ENCODE measurements at places on chromosomes 5 and 9.

- DNase-seq: no peak
These were observed 35.3 kb downstream of the CPEB4 start for GRCh38 chr5:173923218-173924095.

DNA sequence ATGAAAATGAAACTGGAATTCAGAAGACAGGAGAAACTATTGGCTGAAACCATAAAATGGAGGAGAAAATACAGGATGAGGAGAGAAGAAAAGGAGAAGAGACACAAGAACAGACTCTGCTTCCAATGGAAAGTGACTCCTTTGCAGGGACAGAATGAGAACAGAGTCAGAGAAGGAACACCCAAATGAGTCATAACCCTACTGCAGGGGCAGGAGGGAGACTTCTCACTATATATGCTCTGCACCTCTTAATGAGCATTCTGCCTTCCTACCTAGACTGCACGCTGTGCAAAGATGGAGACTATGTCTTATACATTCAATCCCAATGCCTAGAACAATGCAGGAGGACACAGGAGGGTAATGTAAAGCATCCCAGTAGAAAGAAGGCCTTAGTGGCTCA is 2.1 kb downstream of the SAXO1 start:
- DNase-seq: no peak

DNA sequence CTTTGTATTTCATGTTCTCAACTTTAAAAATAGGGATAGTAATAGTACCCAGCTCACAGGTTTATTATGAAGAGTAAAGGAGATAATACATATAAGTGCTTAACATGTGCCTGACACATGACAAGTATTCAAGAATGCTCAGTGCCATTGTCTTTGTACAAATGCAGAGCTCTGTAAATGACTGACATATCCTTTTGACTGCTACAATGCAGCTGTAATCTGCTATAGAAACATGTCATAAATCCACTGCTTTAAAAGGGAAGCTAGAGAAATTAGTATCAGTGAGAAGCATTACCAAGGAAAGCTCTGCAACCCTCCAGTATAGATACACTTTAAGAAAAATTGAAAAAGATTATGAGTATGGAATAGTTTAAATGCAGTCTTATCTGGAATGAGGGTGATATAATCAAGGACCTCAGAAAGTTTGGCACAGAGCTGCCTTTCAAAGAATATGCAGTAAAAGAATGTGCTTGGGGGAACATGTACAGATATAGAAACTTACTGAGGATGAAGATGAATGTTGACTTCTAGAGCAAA is 17.9 kb downstream of the ERAP1 start:
- DNase-seq: no peak

GRCh38 chr5:79512471-79513307 is 1.2 kb downstream of the HOMER1 start:
- DNase-seq: no peak

DNA sequence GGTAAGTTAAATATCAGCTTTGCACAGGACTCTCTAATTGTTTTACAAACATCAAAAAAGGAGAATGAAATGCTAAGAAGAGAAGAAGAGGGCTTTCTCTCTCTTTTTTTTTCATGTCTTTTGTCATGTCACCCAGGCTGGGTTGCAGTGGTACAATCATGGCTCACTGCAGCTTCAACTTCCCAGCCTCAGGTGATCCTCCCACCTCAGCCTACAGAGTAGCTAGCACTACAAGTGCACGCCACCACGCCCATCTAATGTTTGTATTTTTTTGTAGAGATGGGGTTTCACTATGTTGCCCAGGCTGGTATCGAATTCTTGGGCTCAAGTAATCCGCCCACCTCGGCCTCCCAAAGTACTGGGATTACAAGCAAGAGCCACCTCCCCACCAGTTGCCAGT is 18.6 kb downstream of the SERINC5 start:
- DNase-seq: no peak

GRCh38 chr5:178320281-178320855 is 87.8 kb upstream of the PHYKPL start:
- DNase-seq: no peak

GRCh38 chr9:92977279-92977678 is 30.0 kb downstream of the FGD3 start:
- no peak for DNase-seq

GRCh38 chr5:67301285-67301903 is 104.8 kb upstream of the CD180 start:
- DNase-seq: no peak

DNA sequence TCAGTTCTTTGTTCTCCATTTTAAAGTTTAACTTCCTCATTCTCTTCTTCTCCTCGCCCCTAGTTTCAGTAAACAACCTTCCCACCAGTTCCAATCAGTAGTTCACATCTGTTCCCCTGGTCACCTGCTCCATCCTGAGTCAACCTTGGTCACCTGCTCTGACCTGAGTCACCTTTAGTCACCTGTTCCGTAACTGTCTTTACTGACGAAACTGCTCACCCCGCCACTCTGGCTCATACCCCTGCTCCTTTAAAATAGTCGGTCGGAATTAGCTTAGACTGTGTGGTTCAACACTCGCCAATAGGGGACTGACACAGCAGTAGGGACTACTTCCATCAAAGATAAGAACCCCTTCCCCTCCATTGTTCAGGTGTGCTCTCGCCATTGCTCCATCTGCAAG is 76.3 kb upstream of the GPBP1 start:
- no peak for DNase-seq

DNA sequence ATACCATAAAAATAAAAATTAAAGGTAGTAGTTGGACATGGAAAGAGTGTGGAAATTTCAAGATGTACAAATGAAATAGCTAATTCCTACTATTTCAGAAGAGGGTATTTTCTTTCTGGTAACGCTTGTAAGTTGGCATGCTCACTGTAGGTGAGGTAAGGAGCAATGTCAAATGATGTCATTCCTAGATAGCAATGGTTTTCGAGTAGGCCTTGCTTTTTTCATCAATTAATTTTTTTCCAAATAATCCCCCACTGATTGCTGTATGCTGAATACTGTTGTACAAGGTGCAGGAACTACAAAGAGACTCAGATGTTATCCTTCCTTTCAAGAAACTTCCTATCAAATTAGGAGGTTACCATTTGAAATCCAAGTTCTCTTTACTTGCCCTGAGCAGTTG is 928 bp upstream of the SELENOP start:
- no peak for DNase-seq

- DNase-seq: no peak
These were observed 810.6 kb downstream of the TLE4 start for GRCh38 chr9:80382211-80382891.

DNA sequence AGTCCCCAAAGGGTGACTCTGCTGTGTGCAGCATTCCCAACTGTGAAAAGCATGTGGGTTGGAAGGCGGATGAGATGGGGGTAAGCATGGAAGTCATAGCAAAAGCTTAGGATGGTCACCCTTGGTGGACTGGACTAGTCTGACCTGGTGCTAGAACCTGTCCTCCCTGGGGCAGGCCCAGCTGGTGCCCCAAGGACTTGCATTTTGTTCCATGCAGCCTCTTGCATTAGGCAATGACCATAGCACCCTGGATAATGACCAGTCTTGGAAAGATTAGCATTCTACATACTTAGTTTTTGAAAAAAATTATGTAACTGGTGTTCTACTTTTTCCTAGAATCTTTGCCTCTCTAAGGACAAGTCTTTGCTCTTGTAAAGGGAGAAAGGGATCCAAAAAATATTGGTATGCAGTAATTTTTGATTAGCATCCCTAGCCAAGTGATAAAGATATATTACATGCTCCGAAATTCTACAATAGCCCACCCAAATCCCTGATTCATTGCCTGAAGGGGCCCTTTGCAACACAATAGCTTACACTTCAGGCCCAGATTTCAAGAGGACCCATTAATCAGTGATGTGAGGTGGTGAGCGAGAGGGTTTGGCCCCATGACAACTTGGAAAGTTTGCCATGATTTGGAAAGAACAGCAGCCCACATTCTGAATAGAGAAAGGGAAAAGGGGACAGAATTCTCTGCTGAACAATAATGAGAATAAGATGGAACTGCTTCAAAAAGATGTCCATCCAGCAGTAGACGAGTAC is 93.3 kb upstream of the CD180 start:
- DNase-seq: no peak

GRCh38 chr5:134223406-134224248 is 2.2 kb downstream of the PPP2CA start:
- DNase-seq: no peak

- DNase-seq: no peak
These were observed 91.6 kb upstream of the FSTL4 start for GRCh38 chr5:133703935-133704334.

DNA sequence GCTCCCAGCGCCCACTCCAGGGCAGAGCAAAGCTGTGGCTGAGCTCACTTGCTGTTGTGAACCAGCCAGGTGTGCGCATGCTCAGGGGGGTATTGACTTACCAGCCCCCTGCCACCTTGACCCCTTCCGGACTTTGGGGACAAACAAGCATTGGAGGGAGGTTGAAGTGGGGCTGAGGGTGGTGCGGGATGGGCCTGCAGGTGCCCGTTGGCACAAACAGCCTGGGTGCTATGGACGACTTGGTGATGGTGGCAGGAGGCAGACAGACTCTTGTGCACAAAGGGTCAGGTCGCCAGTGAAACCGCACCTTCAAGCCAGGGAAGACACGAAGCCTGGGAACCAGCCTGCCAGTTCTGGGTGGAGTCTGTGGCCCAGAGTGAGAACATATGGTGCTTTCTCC is 858.5 kb upstream of the PTPRD start:
- DNase-seq: no peak

GRCh38 chr9:4973246-4973645 is 11.8 kb upstream of the JAK2 start:
- no peak for DNase-seq

GRCh38 chr5:161373345-161373707 is 173.2 kb downstream of the GABRB2 start:
- DNase-seq: no peak

DNA sequence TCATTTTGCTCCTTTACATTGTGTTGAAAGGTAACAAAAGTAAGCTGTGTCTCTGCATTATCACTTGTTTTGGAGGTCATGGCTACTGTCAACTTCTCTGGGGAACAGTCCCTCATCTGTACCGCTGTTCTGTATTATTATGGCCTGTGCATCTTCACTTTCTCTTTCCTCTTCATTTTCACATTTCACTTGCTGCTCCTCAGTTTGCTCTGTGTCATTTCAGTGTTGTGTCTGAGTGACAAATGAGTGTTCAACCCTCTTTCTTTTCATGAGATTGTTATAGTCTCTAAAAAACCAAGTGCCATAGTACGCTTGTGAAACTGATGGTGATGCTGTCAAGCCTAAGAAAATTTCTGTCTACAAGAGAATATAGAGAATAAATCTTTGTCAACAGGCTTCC is 122.0 kb upstream of the FER start:
- DNase-seq: no peak

- peak; percentile 53 for DNase-seq
These were observed 14.0 kb downstream of the MAP3K1 start for GRCh38 chr5:56829137-56829908.

DNA sequence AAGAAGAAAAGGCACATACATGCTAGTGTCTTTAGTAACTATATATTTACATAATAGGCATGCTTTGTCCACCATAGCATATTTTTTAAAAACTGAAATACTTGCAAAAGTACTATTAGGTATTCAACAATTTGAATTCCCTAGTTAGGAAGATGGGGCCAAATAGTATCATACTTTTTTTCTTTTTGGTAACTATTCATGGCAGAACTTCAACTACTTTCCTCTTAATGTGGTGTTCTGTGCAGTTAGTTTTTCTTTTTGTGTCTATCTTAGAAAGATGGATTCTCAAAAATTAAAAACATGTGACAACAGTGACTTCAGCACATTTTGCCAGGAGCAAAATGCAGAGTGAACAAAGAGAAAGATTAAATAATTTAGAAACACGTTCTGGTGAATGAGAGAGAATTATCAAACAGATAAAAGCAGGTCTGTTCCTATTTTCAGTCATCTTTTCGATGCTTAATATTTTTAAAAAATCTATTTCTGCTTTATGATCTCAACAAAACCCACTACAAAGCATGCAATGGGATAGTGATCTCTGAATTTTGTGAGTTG is 341.1 kb downstream of the ARL15 start:
- DNase-seq: no peak

GRCh38 chr5:95471942-95472341 is 80.8 kb downstream of the FAM81B start:
- DNase-seq: no peak

DNA sequence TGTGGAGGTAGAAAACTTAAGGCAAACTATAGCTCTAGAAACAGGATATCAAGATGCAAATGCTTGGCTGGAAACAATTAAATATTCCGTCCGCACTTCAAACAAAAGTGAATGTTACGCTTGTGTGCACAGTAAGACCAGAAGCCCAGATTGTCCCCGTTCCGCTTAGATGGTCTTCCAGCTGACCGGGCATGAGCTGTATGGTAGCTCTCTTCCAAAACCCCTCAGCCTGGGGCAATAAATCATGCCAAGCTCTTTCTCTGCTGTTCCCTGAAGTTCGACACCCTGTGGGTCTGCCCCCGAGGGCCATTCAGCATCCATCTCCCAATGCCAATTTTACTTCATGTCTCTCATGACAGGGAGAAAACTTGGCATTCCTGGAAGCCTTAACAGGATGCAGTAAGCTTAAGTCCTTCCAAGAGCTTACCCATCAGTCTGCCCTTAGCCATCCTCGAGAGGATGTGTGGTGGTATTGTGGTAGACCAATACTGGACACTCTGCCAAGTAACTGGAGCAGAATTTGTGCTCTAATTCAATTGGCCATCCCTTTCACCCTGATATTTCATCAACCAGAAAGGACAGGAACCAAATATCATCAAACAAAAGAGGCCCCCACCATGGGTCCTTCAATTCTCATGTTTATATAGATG is 70.7 kb upstream of the RANBP6 start:
- DNase-seq: no peak

GRCh38 chr5:1660511-1660910 is 136.8 kb upstream of the LPCAT1 start:
- DNase-seq: no peak

GRCh38 chr5:20610681-20611080 is 622.7 kb upstream of the CDH18 start:
- DNase-seq: no peak

GRCh38 chr9:79662537-79662956 is 90.8 kb downstream of the TLE4 start:
- DNase-seq: no peak

DNA sequence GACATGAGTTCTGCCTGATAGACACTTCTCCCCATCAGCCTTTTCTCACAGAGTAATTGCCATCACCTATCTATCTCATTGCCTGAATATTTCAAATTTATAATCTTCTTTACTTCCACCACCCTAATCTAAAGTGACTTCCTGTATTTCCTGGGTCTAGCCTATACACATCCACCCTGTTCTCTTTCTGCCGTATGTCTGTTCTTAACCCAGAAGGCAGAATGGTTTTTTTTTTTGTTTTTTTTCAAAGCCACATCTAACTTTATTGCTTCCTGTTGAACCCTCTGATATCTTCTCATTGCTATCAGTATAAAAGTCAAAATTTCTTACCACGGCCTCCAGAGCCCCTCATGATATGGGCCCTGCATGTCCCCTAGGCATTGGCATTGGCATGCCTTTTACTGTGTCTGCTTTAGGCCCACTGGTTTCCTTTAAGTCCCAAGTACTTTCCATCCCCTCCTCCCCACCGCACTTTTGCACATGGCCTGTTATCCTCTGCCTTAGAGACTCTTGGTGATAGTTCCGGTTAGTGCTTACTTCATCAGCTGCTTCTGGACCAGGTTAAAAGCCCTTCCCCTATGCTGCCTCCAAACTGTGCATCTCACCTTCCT is 159.9 kb downstream of the MAN2A1 start:
- DNase-seq: no peak
